Cardiac muscle cell (in vitro differentiated cells and primary cell): ENCODE measurements at places on chromosomes 2 and 18. TPM values are rescaled to one million over a fixed set of nuclear protein-coding genes. Genes with fewer than 3 reads are reported as not detected.

GRCh38 chr18:59861009-59861408, 38.8 kb upstream of the PMAIP1 start:
- DNase-seq = no peak
- no peaks in the 10 kb centered on the region for H3K4me1 ChIP-seq
- no peak overlapping the region for H3K27ac ChIP-seq
- H3K4me3 ChIP-seq = no peak overlapping the region
- H3K36me3 ChIP-seq = no peaks in the 10 kb centered on the region
- H3K27me3 ChIP-seq = no peaks in the 10 kb centered on the region

GRCh38 chr2:69946351-69947324, 14.8 kb downstream of the ASPRV1 start:
- no peak overlapping the region for H3K27ac ChIP-seq
- H3K4me3 ChIP-seq = no peak overlapping the region
- no peak for DNase-seq
- no peaks in the 10 kb centered on the region for H3K27me3 ChIP-seq

- DNase-seq = no peak
- H3K4me1 ChIP-seq = no peaks in the 10 kb centered on the region
- no peak overlapping the region for H3K4me3 ChIP-seq
- H3K27me3 ChIP-seq = no peaks in the 10 kb centered on the region
- no peak overlapping the region for H3K27ac ChIP-seq
Observed at GRCh38 chr2:206418968-206419367, 24.4 kb upstream of the ADAM23 start.

IMPA2 gene
- 16.3 and 60.0 TPM in 2 replicates for total RNA-seq

- no peaks in the 10 kb centered on the region for H3K27me3 ChIP-seq
- H3K27ac ChIP-seq = no peak overlapping the region
- no peak for DNase-seq
- H3K4me3 ChIP-seq = no peak overlapping the region
- H3K4me1 ChIP-seq = no peaks in the 10 kb centered on the region
Observed at GRCh38 chr2:126704434-126705160, 48.6 kb downstream of the GYPC start.

DNA sequence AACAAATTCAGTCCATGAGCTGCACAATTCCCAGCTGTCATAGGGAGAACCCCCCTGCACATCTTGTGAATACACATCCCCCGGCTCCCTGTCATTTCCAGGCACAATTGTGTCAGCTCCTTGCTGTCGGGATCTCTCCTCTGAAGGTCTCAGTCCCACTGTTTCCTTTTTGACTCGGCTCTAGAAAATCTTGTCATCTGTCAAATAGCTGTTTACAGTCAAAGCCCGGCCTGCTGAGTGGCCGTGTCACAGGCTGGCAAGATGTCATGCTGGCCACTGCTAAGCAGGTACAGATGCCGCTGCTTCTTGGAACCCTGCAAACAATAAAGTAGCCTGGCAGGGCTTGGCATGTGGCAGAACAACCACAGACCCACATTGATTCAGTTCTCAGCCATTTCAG, 61.7 kb downstream of the LYPD1 start:
- H3K4me3 ChIP-seq = no peak overlapping the region
- no peak for DNase-seq
- H3K36me3 ChIP-seq = no peaks in the 10 kb centered on the region
- no peaks in the 10 kb centered on the region for H3K27me3 ChIP-seq

- H3K4me3 ChIP-seq = no peak overlapping the region
- H3K27ac ChIP-seq = peak overlapping the region; percentile 87
- no peak for DNase-seq
- H3K36me3 ChIP-seq = no peaks in the 10 kb centered on the region
- H3K27me3 ChIP-seq = no peaks in the 10 kb centered on the region
- H3K4me1 ChIP-seq = peaks cover 37% of the 10 kb centered on the region
Observed at GRCh38 chr2:237593596-237594320, 3.2 kb upstream of the RAB17 start.

- no peak for DNase-seq
- no peak overlapping the region for H3K27ac ChIP-seq
- H3K4me1 ChIP-seq = no peaks in the 10 kb centered on the region
- no peaks in the 10 kb centered on the region for H3K36me3 ChIP-seq
- no peaks in the 10 kb centered on the region for H3K27me3 ChIP-seq
Observed at GRCh38 chr2:70707706-70708105, 60.3 kb downstream of the ADD2 start.

GRCh38 chr2:64972876-64973275, 16.3 kb upstream of the SLC1A4 start:
- H3K27me3 ChIP-seq = no peaks in the 10 kb centered on the region
- no peak overlapping the region for H3K27ac ChIP-seq
- no peaks in the 10 kb centered on the region for H3K4me1 ChIP-seq
- no peak for DNase-seq
- H3K36me3 ChIP-seq = no peaks in the 10 kb centered on the region

SIX3 gene
- not detected in 2 replicates for total RNA-seq

DNA sequence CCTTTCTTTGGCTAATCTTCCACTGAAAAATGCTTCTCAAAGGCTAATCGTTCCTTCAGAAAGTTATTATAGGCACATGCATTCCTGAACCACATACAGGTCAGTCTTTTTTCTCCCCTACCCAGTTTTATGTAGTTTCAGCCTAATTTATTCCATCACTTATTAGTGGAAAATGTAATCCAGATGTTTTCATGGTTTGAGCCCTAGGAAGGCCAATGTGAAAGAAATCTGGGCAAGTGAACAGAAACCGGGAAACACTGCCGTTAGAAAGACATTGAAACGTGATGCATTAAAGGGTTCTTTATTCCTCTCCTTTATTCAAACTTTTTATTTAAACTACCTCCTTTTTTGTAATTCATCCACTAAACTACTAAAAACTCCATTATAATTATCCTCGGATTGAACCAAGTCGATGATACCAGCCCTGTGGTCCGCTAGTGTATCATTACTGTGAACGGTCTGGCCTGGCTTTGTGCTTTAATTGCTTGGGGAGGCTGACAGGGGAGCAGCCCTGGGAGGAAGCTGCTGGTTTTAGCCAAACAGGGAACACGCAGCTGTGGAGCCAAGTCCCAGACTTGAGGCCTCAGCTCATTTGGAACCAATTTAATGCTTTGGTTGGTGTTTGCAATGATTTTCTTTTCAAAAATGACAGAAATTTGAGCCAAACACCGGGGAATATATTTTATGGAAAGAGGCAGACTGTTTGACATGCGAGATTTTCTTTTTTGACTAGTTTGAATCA, 149.2 kb downstream of the ARHGAP28 start:
- H3K27me3 ChIP-seq = no peaks in the 10 kb centered on the region
- H3K36me3 ChIP-seq = peaks cover 2% of the 10 kb centered on the region
- H3K27ac ChIP-seq = no peak overlapping the region

SERPINB4 gene
- total RNA-seq = not detected in 2 replicates

OSR1 gene
- total RNA-seq = 20.8 and 22.3 TPM in 2 replicates

PJVK gene
- total RNA-seq = 3.9 and 6.9 TPM in 2 replicates

- DNase-seq = peak; percentile 2
- H3K27ac ChIP-seq = no peak overlapping the region
- H3K36me3 ChIP-seq = no peaks in the 10 kb centered on the region
Observed at GRCh38 chr2:126571403-126571802, 84.6 kb upstream of the GYPC start.

REG1B gene
- total RNA-seq = not detected in 2 replicates

DNA sequence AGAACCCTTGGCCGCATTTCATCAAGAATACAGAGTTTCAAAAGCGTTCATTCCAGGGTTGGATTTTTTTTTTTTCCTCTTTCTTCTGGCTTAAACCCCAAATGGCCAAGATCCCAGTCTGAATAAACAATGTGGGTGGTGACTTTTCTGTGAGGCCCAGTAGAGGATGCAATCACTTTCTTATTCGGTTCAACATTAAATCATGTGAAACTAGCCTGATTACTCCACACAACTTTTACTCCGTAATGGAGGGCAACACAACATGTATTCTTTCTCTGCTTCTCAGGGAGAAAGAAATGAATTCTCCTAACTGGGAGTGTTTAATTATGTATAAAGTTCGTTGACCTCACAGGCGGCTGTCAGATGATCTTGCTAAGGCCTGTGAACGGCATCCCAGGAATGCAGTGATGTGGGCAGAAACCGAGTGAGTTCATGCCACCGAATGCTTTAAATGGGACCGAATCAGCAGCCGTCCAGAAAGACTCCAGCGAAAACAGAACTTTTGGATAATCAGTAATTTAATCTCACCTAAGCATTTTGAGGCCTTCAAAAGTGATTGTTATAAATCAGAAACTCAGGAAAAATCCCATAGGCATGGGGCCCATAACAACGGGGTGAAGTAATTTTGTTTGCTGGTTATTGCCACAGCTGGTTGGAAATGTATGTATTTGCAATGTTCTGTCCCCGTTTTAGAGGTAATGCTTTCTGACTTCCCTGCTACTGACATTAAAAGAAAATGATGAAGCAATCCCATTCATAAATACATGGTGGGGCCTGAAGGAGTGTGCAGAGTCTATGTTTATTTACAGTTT, 81.5 kb downstream of the BCL2 start:
- H3K36me3 ChIP-seq = no peaks in the 10 kb centered on the region
- no peak overlapping the region for H3K4me3 ChIP-seq
- peaks cover 10% of the 10 kb centered on the region for H3K4me1 ChIP-seq
- H3K27ac ChIP-seq = peak overlapping the region; percentile 75

KLHL14 gene
- 69.8 and 88.0 TPM in 2 replicates for total RNA-seq

DNA sequence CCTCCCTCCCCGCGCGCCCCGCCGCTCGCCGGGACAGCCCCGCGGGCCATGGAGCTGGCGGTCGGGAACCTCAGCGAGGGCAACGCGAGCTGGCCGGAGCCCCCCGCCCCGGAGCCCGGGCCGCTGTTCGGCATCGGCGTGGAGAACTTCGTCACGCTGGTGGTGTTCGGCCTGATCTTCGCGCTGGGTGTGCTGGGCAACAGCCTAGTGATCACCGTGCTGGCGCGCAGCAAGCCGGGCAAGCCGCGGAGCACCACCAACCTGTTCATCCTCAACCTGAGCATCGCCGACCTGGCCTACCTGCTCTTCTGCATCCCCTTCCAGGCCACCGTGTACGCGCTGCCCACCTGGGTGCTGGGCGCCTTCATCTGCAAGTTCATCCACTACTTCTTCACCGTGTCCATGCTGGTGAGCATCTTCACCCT, 865 bp downstream of the GALR1 start:
- H3K27me3 ChIP-seq = peaks cover 86% of the 10 kb centered on the region
- no peak for DNase-seq
- H3K4me3 ChIP-seq = peak overlapping the region; percentile 32

DNA sequence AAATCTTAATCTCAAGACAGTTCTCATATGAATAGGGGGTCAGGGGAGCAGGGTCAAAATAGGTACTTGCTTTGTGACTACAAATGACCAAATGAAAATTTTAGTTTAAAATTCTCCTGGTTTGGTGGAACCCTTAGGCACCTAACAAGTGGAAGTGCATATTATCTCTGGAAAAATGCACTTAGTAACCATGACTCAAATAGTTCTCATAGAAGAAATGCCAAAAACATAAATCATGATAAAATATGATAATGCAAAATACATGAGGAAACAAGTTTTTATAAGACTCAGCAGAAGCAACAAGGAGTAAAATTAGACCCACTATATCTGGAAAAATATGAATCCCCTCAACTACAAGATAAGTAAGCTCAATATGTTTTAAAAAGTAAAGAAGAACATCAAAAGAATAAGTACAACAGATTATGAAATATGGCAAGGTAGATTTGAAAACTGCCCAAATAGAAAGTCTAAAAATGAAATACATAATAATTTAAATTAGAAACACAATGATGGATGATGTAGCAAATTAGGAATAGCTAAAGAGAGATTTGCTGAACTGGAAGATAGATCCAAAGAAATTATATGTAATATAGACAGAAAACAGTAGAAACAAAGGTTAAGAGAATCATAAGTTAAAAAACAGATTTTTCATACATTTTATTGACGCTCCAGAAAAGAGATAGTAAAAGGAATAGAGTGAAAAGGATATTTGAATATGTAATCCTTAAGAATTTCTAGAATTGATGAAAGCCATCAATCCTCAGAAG, 308.3 kb downstream of the SETBP1 start:
- H3K4me1 ChIP-seq = no peaks in the 10 kb centered on the region
- H3K27ac ChIP-seq = no peak overlapping the region
- H3K27me3 ChIP-seq = no peaks in the 10 kb centered on the region
- H3K4me3 ChIP-seq = no peak overlapping the region
- H3K36me3 ChIP-seq = no peaks in the 10 kb centered on the region
- no peak for DNase-seq

- H3K36me3 ChIP-seq = no peaks in the 10 kb centered on the region
- H3K4me1 ChIP-seq = no peaks in the 10 kb centered on the region
- DNase-seq = no peak
- no peak overlapping the region for H3K27ac ChIP-seq
Observed at GRCh38 chr2:196128749-196129148, 42.6 kb downstream of the STK17B start.

DNA sequence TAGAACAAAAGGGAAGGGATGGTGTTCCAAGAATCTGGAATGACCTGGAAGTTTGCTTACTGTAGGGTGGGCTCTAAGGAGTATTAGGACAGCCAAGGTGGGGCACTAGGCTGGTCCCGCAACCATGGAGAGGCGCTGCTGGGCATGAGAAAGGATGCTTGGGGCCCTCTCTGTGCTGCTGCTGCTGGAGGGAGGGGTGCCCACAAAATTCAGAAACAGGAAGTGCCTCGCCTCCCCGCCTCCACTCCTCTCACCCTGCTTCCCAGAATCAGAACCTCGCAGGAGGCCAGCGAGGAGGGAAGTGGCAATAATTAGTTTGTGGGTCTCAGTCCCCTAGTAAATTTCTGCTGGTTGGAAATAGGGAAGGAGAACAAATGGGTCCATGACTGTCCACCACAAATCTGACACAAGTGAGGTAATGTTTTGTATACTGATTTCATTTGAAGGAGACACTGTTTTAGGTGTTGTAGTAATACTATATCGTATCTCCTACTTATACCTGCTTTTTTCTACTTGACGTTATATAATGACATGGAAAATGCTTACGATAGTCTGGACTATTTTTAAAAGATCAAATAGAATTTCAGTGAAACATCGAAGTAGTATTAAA, 7.9 kb upstream of the PDCL3 start:
- no peaks in the 10 kb centered on the region for H3K4me1 ChIP-seq
- no peak overlapping the region for H3K4me3 ChIP-seq
- no peak overlapping the region for H3K27ac ChIP-seq
- H3K36me3 ChIP-seq = no peaks in the 10 kb centered on the region
- no peaks in the 10 kb centered on the region for H3K27me3 ChIP-seq
- no peak for DNase-seq

DNA sequence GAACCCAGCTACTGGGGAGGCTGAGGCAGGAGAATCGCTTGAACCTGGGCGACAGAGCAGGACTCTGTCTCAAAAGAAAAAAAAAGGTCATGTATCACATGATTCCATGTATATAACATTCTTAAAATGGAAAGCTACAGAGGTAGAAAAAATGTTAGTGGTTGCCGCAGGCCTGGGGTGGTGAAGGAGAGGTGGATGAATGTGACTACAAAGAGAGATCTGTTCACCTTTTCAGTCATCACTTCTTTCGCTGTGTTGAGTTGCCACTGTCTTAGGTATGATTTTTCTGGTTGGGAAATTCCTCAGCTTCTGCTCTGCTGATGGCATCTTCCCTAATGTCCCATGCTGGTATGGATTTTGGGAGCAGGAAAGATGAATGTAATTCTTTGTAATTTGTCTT, 5.3 kb upstream of the SNRNP27 start:
- DNase-seq = no peak
- H3K4me3 ChIP-seq = no peak overlapping the region
- no peaks in the 10 kb centered on the region for H3K27me3 ChIP-seq
- no peaks in the 10 kb centered on the region for H3K36me3 ChIP-seq
